Prostate gland (tissue), 2 donors: ENCODE measurements at places on chromosomes 11 and 22. TPM values are rescaled to one million over a fixed set of nuclear protein-coding genes. Genes with fewer than 3 reads are reported as not detected.

DNA sequence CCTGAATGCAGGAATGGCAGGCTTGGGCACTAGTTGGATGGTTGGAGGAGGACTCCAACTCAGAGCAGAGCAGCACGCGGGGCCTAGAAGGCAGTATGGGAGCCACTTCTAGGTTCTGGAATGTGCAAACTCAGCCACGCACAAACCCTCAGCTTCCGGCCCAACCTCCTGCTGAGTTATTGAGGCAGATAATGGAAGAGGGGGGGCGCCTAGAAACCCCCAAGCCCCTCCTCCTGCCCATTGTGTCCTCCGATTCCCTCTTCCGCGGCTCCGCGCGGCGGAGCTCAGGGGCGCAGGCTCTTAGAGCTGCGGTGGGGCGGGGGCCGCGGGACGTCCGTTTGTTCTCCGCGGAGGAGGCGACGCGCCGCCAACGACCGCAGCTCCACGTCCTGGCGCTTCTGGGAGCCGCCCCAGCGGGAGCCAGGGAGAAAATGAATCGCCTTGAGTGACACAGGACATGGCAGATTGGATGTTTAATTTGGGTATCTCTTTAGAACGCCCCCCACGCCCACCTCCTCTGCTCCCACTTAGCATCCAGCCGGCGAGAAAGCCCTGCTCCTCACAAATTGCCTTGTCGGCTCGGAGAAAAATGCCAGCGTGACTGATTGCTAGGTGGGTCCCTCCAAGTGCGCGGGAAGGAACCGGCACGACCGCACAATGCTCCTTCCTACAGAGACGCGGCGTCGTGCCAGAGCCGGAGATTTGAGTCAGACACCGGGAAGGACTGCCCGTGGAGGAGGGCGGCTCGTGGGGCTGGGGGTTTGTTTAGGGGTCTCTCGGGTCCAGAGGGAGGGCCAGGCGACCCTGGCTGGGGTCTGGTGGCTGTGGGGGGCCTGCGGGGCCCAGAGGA lies 144.6 kb downstream of the NECTIN1 start:
- DNase-seq, result peak; percentile 75
- H3K27me3 ChIP-seq, result no peaks in the 10 kb centered on the region
- peak overlapping the region; percentile 39 for H3K4me3 ChIP-seq

DNA sequence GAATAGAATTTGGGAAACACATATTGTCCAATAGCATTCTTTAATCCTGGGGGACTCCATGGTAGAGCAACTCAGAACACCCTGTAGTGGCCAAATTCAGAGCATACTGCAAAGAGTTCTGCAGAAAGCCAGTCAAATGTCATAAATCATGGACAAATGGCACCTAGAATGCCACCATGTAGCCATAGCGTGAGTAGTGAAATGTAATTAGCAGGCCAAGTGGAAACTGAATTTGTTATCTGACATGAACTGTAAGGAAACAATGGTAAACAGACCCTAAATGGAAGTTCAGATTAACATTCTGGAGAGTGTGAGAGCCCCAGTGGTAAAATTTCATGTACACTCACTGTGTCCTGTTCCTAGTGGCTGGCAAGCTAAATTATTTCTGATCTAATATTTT lies 7.0 kb upstream of the PRSS23 start:
- H3K27ac ChIP-seq, result no peak overlapping the region
- no peak for DNase-seq
- no peak overlapping the region for H3K4me3 ChIP-seq
- no peaks in the 10 kb centered on the region for H3K27me3 ChIP-seq
- no peaks in the 10 kb centered on the region for H3K36me3 ChIP-seq

GRCh38 chr11:28090052-28090749 lies 17.8 kb downstream of the KIF18A start:
- H3K27ac ChIP-seq, result no peak overlapping the region
- no peak for DNase-seq
- no peak overlapping the region for H3K4me3 ChIP-seq
- no peaks in the 10 kb centered on the region for H3K4me1 ChIP-seq

DNA sequence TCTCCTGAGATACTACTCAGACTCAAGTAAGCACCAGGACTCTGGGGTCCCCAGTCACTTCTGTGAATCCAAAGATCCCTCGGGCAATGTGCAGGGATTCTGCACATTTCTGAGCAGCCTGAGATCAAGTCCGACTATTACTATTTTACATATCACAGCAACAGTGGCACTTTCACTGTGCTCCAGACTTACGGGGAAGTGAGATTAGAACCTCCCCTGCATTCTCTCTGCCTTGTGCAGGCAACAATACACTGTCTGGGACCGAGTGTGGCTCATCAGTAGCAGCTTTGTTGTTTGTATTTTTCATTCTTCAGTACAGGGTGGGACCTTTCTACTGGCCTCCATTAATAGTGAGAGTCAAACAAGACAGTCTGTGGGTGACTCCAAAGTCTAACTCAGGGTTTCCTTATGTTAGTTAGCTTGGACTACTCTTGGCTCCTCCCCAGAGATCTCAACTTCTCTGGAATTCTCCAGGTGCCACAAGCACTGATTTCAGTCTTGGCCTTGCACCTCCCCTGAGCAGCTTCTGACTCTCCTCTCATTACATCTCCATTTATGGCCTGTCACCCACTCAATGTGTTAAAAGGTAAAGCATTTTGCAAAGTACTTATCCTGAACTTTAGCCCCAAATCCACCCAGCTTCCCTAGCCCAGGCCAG lies 76.2 kb upstream of the TOP3B start:
- H3K27me3 ChIP-seq, result no peaks in the 10 kb centered on the region
- H3K4me3 ChIP-seq, result no peak overlapping the region
- no peak for DNase-seq
- peaks cover 5% of the 10 kb centered on the region for H3K4me1 ChIP-seq
- no peaks in the 10 kb centered on the region for H3K36me3 ChIP-seq

DNA sequence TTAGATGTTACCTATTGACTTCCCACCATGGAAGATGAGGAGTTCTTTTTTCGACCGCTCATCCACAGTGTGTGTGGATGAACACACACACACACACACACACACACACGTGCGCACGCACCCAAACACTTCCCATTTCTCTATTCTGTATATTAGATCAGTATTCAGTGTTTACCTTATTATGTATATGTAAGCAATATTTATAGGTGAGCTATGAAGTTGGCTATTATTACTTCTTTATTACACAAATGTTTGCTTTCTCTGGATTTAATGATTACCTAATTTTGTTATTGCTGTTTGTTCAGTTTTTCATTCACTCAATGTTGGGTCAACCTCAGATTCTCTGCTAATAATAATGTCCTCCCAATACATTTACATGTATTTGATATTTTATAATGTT lies 721.0 kb downstream of the NELL1 start:
- H3K4me1 ChIP-seq, result no peaks in the 10 kb centered on the region
- H3K27me3 ChIP-seq, result no peaks in the 10 kb centered on the region
- no peaks in the 10 kb centered on the region for H3K36me3 ChIP-seq
- no peak overlapping the region for H3K4me3 ChIP-seq

DNA sequence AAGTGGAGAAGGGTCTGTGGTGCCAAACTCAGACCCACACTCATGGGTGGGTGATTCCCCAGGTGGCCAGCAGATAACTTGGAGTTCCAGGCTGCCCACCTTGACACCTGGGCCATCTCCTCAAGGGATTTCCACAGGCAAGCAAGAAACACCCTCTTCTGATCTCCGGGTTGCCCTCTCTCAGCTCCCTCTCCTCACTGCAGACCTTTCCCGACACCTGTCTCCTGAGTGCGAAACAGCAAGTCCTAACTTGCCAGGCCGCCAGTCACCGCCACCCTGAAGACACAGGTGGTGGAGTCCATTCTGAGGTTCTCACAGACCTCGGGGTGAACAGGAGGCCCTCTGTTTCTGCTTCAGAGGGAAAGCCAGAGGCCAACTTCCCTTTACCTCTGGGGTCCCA lies 16.6 kb downstream of the GALNT18 start:
- H3K27ac ChIP-seq, result no peak overlapping the region
- no peak for DNase-seq
- no peak overlapping the region for H3K4me3 ChIP-seq
- no peaks in the 10 kb centered on the region for H3K36me3 ChIP-seq
- no peaks in the 10 kb centered on the region for H3K27me3 ChIP-seq
- H3K4me1 ChIP-seq, result peaks cover 2% of the 10 kb centered on the region

- DNase-seq, result no peak
- no peak overlapping the region for H3K4me3 ChIP-seq
- no peak overlapping the region for H3K27ac ChIP-seq
These were observed 206.5 kb downstream of the NAV2 start for GRCh38 chr11:19919050-19919561.

DNA sequence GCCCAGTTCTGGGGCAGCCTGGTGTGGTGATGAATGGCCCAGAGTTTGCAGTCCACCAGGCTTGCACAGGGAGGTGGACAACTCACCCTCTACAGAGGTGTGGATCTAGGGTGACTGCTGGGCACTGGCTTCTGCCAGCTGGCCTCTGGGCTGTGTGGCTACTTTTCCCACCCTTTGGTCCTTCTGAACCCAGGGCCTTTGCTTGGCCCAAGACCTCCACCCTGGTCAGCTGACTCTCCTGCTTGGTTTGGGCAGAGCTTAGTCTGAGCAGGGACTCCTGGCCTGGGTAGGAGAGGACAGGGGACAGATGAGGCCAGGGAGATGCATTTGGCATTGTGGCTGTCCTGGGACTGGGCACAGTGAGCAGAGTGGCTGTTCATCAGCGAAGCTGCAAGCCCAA lies 83.0 kb upstream of the SHANK2 start:
- no peaks in the 10 kb centered on the region for H3K36me3 ChIP-seq
- H3K4me1 ChIP-seq, result no peaks in the 10 kb centered on the region
- no peak overlapping the region for H3K27ac ChIP-seq
- no peak for DNase-seq
- H3K4me3 ChIP-seq, result no peak overlapping the region

- H3K27me3 ChIP-seq, result no peaks in the 10 kb centered on the region
- H3K27ac ChIP-seq, result no peak overlapping the region
- no peak overlapping the region for H3K4me3 ChIP-seq
- no peak for DNase-seq
- H3K36me3 ChIP-seq, result no peaks in the 10 kb centered on the region
- H3K4me1 ChIP-seq, result no peaks in the 10 kb centered on the region
These were observed 5.5 kb upstream of the LTO1 start for GRCh38 chr11:69680688-69681087.

DNA sequence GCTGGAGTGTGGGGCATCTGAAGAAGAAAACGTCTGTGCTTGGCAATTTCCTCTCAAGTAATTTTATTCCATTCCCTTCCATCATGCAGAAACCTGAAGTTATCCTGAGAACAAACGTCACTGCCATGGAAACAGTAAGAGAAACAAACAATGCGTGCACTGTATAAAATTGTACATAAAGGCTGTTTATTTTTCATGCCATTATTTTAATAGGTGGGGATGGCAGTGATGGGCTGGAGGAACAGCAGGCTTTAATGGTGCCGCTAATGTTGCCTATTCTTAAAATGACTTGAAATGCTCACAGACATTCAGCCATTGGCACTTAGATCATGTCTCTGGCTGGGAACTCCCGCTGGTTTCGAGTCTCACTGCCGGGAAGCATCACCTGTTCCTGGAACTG lies 7.5 kb upstream of the SEZ6L start:
- no peak overlapping the region for H3K27ac ChIP-seq
- H3K36me3 ChIP-seq, result no peaks in the 10 kb centered on the region
- H3K4me3 ChIP-seq, result no peak overlapping the region
- no peak for DNase-seq

GRCh38 chr22:17570851-17571631 lies 7.7 kb downstream of the SLC25A18 start:
- H3K36me3 ChIP-seq, result no peaks in the 10 kb centered on the region
- peak overlapping the region; percentile 86 for H3K27ac ChIP-seq
- H3K4me3 ChIP-seq, result peak overlapping the region; percentile 16
- H3K4me1 ChIP-seq, result no peaks in the 10 kb centered on the region
- DNase-seq, result peak; percentile 63
- H3K27me3 ChIP-seq, result no peaks in the 10 kb centered on the region

- no peaks in the 10 kb centered on the region for H3K27me3 ChIP-seq
- no peak overlapping the region for H3K27ac ChIP-seq
- H3K36me3 ChIP-seq, result no peaks in the 10 kb centered on the region
- H3K4me1 ChIP-seq, result no peaks in the 10 kb centered on the region
- no peak overlapping the region for H3K4me3 ChIP-seq
These were observed 370.1 kb upstream of the ARHGAP42 start for GRCh38 chr11:100316952-100317351.

GRCh38 chr11:58061813-58062212 lies 31.1 kb downstream of the OR6Q1 start:
- H3K27me3 ChIP-seq, result no peaks in the 10 kb centered on the region
- H3K27ac ChIP-seq, result no peak overlapping the region

GRCh38 chr22:30416403-30416802 lies 9.2 kb upstream of the MTFP1 start:
- H3K4me1 ChIP-seq, result peaks cover 12% of the 10 kb centered on the region
- H3K27ac ChIP-seq, result peak overlapping the region; percentile 95
- no peak for DNase-seq
- H3K36me3 ChIP-seq, result no peaks in the 10 kb centered on the region
- H3K27me3 ChIP-seq, result no peaks in the 10 kb centered on the region

GRCh38 chr11:81059356-81059755 lies 1618.5 kb upstream of the TENM4 start:
- no peak overlapping the region for H3K27ac ChIP-seq
- H3K4me3 ChIP-seq, result no peak overlapping the region
- no peak for DNase-seq
- H3K27me3 ChIP-seq, result no peaks in the 10 kb centered on the region
- no peaks in the 10 kb centered on the region for H3K4me1 ChIP-seq

- no peaks in the 10 kb centered on the region for H3K27me3 ChIP-seq
- peaks cover 18% of the 10 kb centered on the region for H3K4me1 ChIP-seq
- H3K27ac ChIP-seq, result no peak overlapping the region
- no peak overlapping the region for H3K4me3 ChIP-seq
These were observed 195.8 kb downstream of the MAML2 start for GRCh38 chr11:96147186-96147585.

FBLN1 gene
- 144 TPM for total RNA-seq

MRGPRX3 gene
- not detected for total RNA-seq

ROBO3 gene
- total RNA-seq, result 30.6 TPM

HTR3A gene
- not detected for total RNA-seq

GAL gene
- 1.1 TPM for total RNA-seq
